ENCODE measurements at places on chromosomes 3 and 15.

DNA sequence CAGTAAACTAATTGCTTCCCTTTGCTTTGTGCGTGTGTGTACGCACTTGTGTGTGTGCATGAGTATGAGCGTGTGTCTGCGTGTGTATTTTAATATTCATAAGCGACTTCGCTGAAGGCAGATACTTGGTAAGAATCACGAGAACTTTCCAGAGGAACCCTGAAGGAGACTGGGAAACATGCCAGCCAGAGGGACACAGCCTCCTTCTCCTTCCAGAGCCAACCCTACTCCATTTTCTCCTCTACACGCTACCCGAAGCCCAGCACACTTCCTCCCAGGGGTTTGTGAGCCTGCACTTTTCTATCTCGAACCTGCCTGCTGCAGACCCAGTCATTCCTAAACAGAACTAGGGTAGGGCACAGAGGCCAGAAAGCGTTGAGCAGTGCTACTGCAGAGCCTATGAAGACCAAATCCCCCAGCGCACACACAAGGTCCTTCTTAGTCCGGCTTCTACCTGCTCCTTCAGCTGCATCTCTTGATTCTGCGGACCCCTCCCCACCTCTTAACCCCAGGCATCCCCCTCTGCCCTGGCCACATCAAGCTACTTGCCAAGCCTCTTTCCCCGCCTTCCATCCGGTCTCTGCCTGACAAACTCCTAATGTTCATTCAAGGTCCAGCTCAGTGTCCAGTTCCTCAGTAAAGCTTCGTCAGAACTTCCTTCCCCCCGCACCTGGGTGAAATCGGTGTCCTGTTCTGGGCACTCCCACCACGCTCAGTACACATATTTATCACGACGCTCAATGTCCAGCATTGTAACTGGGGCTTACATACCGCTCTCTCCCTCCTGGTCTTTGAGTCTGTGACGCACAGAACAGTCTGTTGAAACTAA lies 191.8 kb downstream of the FAM43A start:
- peak; percentile 43 for DNase-seq

- no peak for DNase-seq
Observed at GRCh38 chr15:39180483-39180933, 400.4 kb upstream of the THBS1 start.

GRCh38 chr3:122366379-122366749 lies 16.7 kb downstream of the MIX23 start:
- DNase-seq: no peak

GRCh38 chr15:63857461-63857856 lies 23.7 kb upstream of the HERC1 start:
- DNase-seq: no peak

DNA sequence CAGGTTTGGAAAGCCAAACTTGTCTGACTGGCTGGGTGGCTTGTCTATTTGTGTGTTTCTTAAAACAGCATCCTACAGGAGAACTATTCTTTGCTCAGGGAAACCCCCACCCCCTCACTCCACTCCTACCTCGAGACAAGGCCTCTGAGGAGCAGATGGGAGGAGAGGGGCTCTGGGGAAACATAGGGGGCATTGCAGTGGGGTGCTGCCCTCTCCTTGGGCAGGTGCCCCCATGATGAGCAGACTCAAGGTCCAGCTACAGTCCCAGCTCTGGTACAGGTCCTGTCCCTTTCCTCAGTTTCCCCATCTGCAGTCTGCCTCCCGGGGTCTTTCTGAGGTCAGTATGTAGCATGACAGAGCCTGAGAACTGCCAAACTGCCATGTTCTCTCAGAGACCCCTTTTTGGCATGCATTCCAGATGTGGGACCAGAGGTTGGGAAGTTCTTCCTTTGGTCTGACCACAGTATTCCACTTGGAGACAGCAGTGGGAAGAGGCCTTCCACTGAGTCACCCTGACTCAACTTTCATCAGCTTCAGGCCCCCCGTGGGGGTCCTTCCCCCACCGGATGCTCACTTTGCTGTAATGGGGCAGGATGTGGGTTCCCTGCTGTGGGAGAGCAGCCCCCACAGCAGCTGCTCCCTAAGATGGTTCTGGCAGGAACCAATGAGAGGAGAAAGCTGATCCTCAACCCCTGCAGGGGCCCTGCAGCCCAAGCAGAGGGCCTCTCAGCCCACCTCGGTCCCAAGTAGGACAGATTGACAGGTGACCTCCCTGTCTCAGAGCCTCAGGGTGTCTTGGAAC lies 32.3 kb upstream of the CYP11A1 start:
- DNase-seq: no peak

DNA sequence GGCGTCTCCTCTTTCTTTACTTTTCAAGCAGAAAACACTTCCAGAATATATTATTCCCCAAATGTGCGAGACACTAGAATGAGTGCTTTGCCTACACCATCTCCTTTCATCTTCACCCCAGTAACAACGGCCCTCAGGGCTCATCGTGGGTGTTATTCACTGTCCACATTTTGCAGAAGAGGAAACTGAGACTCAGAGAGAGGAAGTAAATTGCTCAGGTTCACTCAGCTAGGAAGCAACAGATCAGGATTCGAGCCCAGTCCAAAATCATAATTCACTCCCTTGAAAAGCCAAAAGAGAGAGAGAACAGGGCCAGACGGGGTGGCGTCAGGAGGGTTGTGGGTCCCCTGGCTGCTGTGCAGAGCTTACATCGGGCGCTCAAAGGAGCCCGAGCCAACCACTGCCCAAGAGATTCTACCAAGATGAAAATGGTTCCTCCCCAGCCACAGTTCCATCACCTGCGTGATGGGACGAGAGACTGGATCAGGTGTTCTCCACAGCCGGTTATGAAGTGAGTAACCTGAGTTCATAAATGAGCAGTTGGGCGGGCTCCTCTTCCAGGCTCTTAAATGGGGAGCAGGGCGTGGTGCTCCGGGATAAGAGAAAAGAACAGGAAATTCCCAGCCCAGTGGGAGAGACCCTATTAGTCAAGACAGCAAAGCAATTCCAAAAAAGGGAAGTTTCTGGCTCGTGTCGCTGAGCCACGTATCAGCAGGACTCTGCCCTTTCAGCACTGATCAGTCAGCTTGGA lies 48.6 kb upstream of the FLNB start:
- no peak for DNase-seq

GRCh38 chr15:71256934-71257664 lies 141.8 kb downstream of the THSD4 start:
- no peak for DNase-seq
